ENCODE measurements at places on chromosomes 7 and 10.

DNA sequence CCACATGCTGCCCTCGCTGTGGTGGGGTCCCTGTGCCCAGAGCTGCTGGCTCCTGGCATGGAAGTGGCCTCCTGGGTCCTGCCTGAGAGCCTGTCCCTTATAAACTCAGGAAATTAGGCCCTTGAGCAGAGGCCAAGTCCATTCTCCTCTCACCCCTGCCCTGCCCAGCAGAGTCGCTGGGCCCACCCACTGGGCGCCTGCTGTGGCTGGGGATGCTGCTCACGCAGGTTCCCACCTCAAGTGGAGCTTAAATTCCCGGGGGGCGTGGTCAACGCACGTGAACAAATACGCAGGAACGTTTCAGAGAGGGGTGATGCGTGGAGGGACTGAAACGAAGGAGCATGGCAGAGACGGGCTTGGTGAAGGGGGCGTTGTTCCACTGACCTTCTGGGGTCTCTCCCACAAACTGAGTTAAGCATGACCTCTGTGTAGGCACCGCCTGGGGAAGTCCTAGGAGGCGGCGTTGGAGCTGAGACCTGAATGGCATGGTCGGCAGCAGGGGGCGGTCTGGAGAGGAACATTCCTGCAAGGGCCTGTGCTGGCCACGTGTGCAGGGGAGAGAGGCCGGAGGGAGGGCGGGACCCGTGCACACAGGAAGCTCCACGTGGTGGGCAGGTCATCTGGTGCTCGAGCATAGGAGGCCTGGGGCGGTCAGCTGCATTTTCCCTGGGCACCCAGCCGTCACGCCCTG, 27.9 kb downstream of the FAM20C start:
- DNase-seq, result no peak

DNA sequence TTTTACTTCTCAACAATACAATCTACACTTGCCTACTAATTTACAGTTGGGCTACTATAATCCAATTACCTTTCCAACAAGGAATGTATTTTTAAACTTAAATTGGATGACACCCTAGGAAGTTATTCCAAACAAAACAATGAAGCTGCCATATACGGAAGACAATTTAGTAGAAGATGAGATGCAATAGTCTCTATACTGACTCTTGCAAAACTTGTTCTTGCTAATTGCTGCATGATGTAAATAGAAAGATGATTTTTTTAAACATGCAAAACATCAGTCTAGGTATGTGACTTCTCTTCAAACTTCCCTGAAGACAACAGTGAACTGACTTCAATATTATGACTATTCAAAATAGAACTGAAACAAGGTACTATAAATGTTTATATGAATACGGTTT, 17.6 kb downstream of the NT5C3A start:
- DNase-seq, result peak; percentile 20

DNA sequence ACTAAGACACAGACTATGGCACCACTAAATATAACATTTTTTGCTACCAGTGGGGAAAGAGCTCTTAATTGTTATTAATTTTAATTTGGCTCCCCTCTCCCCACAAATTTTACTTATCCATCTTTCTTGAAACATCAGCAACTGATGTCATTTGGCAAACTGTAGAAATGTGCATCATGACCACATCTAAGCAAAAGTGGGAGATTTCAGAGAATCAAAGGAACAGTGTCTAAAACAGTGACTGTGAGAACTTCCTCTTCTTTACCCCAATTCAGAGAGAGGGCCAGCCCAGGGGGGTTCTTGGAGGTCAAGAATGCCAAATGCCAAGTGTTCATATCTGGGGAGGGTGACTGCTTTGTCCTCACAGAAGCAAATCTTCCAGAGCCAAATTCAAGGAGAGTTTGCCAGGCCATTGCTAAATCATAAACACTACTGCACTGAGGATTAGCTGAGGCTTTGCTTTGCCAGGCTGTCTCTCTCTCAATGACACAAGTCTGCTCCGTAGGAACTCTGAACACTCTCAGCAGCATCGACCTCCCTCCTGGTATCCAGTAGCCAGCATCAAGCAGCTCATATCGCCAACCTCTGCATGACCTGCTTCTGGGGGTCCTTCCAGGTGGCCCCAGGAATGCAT, 65.6 kb downstream of the ITIH5 start:
- DNase-seq, result no peak

DNA sequence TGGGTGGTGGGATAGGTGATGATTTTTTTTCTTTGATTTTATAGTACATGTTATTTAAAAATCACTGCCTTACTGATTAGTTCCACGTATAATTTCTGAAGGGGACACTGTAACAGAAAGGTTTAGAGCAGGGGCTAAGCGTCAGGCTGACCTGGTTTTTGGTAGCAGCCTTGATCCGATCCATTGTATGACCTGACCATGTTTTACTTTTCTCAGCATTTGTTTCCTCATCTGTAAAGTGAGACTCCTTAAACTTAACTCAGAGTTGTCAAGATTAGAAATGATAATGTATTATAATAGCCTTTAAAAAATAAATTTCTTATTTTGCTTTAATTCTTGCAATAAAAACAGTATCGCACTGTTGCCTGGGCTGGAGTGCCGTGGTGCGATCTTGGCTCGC, 23.6 kb downstream of the INPP5F start:
- no peak for DNase-seq

DNA sequence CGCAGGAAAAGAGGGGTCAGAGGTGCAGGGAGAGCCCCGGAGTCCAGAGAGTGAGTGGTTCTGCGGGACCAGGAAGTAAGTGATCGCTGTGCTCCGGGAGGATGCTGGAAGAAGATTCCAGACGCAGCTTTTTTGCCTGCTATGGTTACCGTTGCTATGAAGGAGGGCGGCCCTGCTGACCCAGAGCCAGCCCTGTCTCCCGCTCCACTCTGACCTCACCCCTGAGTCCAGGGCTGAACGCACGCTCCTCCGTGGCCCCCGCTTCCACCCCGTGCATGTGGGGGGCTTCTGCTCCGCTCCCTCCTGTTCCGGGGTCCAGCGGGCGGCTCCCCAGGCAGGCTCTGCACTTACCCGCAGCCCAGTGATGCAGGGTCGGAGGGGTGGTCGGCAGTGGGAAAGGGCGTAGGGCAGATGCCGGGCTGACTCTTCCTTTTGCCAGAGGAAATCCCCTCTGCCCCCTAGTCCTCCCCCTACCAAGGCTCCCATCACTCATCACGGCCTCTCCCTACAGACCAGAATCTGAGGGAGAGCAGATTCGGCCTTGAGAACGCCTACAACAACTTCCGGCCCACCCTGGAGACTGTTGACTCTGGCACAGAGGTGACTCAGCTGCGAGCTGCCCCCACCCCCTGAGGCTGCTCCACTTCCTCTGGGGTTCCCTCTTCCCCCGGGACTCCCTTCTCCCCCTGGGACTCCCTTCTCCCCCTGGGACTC, 2.7 kb upstream of the MUC17 start:
- DNase-seq, result peak; percentile 85

GRCh38 chr7:69775231-69775771, 177.0 kb downstream of the AUTS2 start:
- DNase-seq, result no peak

Measured in GM20000 (cell line).